ENCODE measurements at places on chromosomes 12 and 14.

GRCh38 chr14:87952307-87953094 is 40.5 kb downstream of the GALC start:
- H3K27ac ChIP-seq = no peak overlapping the region
- H3K4me3 ChIP-seq = no peak overlapping the region
- no peak for DNase-seq
- H3K36me3 ChIP-seq = peaks cover 9% of the 10 kb centered on the region
- H3K27me3 ChIP-seq = no peaks in the 10 kb centered on the region

DNA sequence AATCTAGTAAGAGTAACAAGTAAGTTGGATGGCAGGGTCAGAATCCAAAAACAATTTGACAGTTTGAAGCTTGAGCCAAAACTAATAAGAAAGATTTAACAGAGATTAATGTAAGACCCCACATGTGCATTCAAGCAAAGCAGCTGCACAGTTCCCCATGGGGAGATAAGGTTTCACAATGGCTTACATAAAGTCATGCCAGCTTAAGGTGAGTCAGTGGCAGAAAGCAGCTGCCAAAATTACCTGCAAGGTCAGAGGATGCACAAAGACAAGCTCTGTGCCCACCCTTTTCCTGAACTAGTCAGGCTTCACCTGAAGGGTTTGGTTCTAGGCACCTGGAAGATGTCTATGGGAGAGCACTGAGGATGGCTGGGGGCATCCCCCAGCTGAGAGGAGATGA is 36.6 kb upstream of the KRT77 start:
- no peaks in the 10 kb centered on the region for H3K36me3 ChIP-seq
- H3K4me1 ChIP-seq = no peaks in the 10 kb centered on the region
- no peaks in the 10 kb centered on the region for H3K27me3 ChIP-seq
- H3K27ac ChIP-seq = no peak overlapping the region
- H3K4me3 ChIP-seq = no peak overlapping the region

GRCh38 chr14:30657606-30658163 is 35.6 kb downstream of the SCFD1 start:
- H3K36me3 ChIP-seq = peaks cover 14% of the 10 kb centered on the region
- no peaks in the 10 kb centered on the region for H3K4me1 ChIP-seq
- H3K4me3 ChIP-seq = no peak overlapping the region
- DNase-seq = no peak
- no peak overlapping the region for H3K27ac ChIP-seq
- H3K27me3 ChIP-seq = no peaks in the 10 kb centered on the region

- no peak overlapping the region for H3K4me3 ChIP-seq
- no peak for DNase-seq
- H3K4me1 ChIP-seq = no peaks in the 10 kb centered on the region
- H3K27me3 ChIP-seq = no peaks in the 10 kb centered on the region
Observed at GRCh38 chr14:87966816-87967215, 26.2 kb downstream of the GALC start.

DNA sequence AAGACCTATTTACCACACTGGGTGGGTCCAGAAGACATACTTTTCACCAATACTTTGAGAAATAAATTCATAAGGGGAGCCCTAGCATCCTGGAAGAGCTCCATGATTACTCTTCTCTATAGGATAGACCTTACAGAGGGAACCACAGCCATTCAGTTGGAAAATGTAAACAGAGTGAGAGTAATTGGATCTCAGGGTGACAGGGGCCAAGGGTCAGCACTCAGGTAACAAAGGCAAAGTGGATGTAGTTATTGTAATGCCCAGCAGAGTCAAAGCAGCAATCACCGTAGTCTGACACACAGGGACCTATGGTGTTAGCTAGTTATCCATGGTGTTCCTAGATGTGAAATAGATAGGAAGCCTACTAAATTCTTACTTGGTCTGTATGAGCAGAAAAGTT is 10.8 kb upstream of the GTF2A1 start:
- H3K36me3 ChIP-seq = no peaks in the 10 kb centered on the region
- H3K27ac ChIP-seq = no peak overlapping the region
- H3K4me3 ChIP-seq = no peak overlapping the region
- no peak for DNase-seq
- no peaks in the 10 kb centered on the region for H3K4me1 ChIP-seq

DNA sequence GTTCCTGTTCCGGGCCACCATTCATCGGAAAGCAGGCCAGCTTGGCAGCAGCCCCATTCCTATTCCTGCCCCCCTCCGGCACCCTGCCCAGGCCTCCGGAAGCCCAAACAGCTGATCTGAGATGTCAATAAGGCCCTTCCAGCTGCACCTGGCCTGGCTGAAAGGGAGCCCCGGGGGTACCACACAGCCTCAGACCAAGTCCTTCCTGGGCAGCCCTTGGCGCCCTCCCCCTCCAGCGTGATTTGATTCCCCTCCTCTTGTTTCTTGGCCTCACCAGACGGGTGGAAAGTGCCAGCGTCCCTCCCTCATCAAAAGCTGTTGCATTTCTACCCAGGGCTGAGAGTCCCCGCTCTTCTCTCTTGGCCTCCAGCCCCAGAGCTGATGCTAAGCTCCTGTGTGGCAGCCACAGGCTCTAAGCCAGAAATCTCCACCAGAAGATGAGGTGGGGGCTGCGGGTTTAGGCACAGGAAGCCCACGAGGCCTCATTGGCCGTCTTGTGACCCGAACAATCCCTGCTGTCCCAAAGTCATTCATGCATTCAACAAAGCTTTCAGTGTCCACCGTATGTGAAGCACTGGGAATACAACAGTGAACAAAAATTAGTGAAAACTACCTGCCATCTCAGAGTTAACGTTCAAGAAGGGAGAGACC is 215.4 kb downstream of the SLC41A2 start:
- H3K27me3 ChIP-seq = no peaks in the 10 kb centered on the region
- DNase-seq = no peak
- peak overlapping the region; percentile 61 for H3K4me3 ChIP-seq
- peak overlapping the region; percentile 65 for H3K27ac ChIP-seq
- no peaks in the 10 kb centered on the region for H3K36me3 ChIP-seq

DNA sequence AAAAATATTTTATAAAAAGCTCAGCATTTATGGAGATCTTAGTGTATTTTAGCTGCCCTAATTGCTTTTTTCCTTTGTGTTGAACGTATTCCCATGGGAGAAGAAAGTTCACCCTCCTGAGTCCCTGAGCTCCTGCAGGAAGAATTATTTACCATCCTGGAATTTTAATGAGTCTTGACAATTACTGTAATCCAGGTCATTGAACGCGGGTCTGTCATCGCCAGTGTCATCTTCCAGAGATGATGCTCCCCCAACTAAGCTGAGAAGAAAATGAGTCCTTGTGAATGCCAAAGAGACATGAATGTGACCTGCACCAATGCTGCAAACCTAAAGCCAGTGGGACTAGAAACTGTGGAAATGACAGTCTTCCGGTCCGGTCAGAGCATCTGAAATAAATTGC is 129.5 kb downstream of the FBXL14 start:
- H3K27ac ChIP-seq = no peak overlapping the region
- no peak overlapping the region for H3K4me3 ChIP-seq
- H3K27me3 ChIP-seq = no peaks in the 10 kb centered on the region
- DNase-seq = no peak
- peaks cover 41% of the 10 kb centered on the region for H3K4me1 ChIP-seq
- H3K36me3 ChIP-seq = no peaks in the 10 kb centered on the region

- no peak overlapping the region for H3K4me3 ChIP-seq
- H3K4me1 ChIP-seq = no peaks in the 10 kb centered on the region
- no peak for DNase-seq
- no peak overlapping the region for H3K27ac ChIP-seq
- no peaks in the 10 kb centered on the region for H3K36me3 ChIP-seq
- H3K27me3 ChIP-seq = no peaks in the 10 kb centered on the region
Observed at GRCh38 chr12:42603246-42603990, 13.9 kb upstream of the PRICKLE1 start.

DNA sequence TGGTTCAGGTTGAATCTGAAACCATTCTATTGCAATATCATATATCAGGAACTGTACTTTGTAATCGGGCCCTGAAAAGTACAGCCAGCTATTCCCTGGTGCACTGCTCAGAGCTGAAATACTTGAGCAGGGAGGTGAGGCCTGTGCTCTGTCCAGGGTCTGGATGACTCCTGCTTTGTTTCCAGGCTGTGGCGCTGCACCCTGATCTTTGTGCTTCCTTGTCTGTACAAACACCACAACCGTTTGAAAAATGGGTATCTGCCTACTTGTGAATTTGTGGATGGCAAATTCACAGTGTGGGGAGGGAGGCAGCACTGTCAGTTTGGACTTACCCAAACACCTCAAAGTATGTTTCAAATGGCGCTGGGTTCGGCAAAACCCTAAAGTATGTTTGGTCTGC is 155.4 kb upstream of the FAR2 start:
- H3K27ac ChIP-seq = no peak overlapping the region
- H3K27me3 ChIP-seq = no peaks in the 10 kb centered on the region
- no peak for DNase-seq
- H3K4me3 ChIP-seq = no peak overlapping the region

DNA sequence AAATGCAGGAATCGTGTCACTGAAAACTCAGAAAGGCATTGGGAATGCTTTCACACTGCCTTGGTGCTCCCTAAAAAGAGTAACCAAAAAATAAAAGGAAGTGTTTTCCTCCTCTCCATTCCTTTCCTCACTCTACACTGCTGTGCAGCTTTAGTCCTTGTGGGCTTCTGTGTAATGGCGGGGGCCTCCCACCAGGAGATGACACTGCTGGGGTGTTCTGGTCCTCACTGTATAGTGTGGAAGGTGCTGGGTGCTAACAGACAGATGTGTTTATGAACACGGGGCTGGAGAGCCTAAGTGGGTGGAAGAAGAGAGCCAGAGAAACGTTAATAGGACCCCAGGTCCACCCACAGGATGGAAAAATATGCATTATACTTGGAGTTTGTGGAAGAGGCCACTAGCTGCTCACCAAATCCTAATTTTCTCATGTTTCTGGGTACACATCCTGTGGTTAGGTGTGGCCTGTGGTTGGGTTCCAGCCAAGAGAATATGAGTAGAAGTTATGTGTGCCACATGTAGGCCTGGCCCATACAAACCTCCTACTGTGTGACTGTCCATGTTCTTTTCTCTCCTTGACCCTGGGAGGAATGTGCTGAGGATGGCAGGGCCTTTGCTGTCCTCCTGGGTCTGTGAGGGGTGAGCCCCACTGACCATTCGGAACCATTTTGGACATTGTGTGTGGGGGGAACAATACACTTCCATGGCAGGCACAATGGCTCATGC is 14.0 kb upstream of the C1S start:
- no peaks in the 10 kb centered on the region for H3K36me3 ChIP-seq
- H3K4me1 ChIP-seq = no peaks in the 10 kb centered on the region
- H3K27me3 ChIP-seq = no peaks in the 10 kb centered on the region
- no peak overlapping the region for H3K4me3 ChIP-seq

DNA sequence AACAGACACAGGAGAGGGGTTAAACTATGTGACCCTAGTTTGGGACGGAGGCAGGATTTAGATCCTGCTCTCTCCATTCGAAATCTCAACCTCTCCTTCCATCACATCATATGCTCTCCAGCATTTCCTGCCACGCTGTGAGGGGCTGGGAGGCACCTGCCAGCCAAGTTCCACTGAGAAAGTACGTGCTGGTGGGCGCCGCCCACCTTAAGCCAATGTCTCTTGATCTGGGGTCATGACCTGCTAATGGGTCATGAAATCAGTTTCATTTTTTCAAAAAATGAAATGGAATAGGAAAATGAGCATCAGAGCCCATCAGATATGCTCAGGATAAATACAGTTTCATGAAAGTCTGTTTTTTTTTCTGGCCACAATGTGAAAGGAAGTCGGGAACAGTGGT is 7.2 kb downstream of the MCRS1 start:
- no peaks in the 10 kb centered on the region for H3K4me1 ChIP-seq
- no peak for DNase-seq
- H3K27me3 ChIP-seq = no peaks in the 10 kb centered on the region
- peaks cover 76% of the 10 kb centered on the region for H3K36me3 ChIP-seq

- H3K4me3 ChIP-seq = no peak overlapping the region
- H3K27me3 ChIP-seq = no peaks in the 10 kb centered on the region
- no peaks in the 10 kb centered on the region for H3K36me3 ChIP-seq
- DNase-seq = no peak
- H3K27ac ChIP-seq = no peak overlapping the region
- H3K4me1 ChIP-seq = no peaks in the 10 kb centered on the region
Observed at GRCh38 chr12:34348836-34349672, 326.8 kb downstream of the ALG10 start.

DNA sequence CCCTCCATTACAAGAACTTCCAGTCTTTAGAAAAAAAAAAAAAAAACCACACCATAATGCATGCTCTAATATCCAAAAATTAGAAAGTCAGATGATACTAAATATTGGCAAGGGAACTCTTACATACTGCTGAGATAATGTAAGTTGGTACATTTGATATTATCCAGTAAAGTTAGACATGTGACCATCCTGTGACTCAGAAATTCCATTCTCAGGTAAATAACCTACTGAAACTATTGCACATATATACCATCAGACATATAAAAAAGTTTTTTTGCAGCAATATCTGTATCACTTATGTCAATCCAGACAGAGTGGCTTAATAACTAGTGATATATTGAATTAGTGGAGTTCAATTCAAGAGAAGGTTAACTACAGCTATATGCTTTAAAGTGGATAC is 63.5 kb downstream of the KITLG start:
- DNase-seq = no peak
- no peaks in the 10 kb centered on the region for H3K36me3 ChIP-seq
- no peaks in the 10 kb centered on the region for H3K27me3 ChIP-seq
- H3K4me1 ChIP-seq = peaks cover 11% of the 10 kb centered on the region
- no peak overlapping the region for H3K4me3 ChIP-seq

DNA sequence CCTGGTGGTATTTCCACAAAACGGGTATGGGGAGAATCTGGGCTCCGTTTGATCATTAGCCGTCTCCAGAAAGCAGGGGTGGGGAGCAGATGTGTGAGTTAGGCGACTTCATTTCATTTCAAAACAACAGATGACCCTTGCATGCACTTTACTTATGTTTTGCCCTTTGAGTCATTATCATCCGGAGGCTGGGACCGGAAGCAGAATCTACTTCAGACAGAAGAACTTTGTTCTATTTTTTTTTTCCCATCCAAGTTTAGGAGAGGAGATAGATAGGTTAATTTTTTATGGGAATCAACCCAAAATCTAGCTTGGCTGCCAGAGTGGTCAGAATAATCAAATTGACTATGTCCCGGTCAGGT is 31.3 kb upstream of the CMAS start:
- H3K27me3 ChIP-seq = no peaks in the 10 kb centered on the region
- no peaks in the 10 kb centered on the region for H3K36me3 ChIP-seq
- H3K27ac ChIP-seq = no peak overlapping the region
- no peak overlapping the region for H3K4me3 ChIP-seq

DNA sequence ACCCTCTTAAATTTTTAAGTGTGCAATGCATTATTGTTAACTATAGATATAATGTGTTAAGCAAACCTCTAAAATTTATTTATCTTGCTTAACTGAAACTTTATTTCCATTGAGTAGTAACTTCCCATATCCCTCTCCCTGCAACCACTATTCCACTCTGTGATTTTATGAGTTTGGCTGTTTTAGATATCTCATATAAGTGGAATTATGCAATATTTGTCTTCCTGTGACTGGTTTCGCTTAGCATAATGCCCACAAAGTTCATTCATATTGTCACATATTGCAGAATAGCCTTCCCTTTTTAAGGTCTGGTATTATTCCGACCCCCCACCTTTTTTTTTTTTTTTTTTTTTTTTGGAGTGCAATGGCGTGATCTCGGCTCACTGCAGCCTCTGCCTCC is 247.6 kb downstream of the EMP1 start:
- H3K27ac ChIP-seq = no peak overlapping the region
- no peak for DNase-seq
- H3K4me1 ChIP-seq = no peaks in the 10 kb centered on the region

- H3K4me1 ChIP-seq = peaks cover 22% of the 10 kb centered on the region
- H3K36me3 ChIP-seq = no peaks in the 10 kb centered on the region
- no peak for DNase-seq
- peak within 1 kb of the TSS; percentile 57 for H3K4me3 ChIP-seq
- H3K27me3 ChIP-seq = no peaks in the 10 kb centered on the region
Observed at GRCh38 chr12:130715998-130716968, at the start of gene RIMBP2. RIMBP2 (minus strand) TSS chr12:130716299; CDS start chr12:130479013, 237,286 bp downstream.

Data from thoracic aorta (tissue), 2 donors.